ENCODE measurements at places on chromosomes 3 and 15.

- no peak for DNase-seq
Observed at GRCh38 chr3:32110233-32110760, 3.9 kb downstream of the GPD1L start.

- no peak for DNase-seq
Observed at GRCh38 chr3:59335338-59335737, 285.5 kb upstream of the CFAP20DC start.

DNA sequence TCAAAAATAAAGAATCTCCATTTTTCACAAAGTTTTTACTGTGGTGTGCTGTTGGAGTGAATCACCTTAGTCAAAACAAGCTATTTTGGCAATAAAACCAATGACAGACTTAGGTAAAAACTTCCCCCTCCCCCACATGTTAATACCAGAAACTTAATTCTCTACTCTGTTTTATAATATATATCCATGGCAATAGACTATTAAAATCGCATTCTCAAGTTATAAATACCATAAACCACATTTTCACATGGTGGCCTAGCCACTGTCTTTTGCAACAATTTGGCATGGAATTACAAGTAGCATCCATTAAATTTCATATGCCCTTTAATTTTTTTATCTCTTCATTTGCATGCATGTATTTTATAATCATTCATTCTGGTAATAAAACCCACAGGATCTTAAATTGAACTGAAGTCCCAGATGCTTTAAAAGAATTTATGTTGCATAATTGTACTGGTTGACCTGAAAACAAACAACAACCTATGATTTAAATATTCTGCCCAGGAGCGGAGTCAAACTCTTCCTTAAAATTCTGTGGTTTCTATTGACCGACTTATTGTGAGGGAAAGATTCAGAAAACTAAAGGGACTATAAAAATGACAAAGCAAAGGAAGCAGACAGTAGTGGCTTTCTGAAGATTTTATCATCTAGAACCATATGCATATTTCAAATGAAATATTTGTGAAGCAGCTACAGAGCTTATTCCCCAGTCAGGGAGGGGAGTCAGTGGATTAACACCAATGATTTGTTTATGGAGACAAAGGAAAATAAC is 229.0 kb upstream of the TBL1XR1 start:
- no peak for DNase-seq

- no peak for DNase-seq
Observed at GRCh38 chr3:81003008-81003645, 758.3 kb downstream of the GBE1 start.

DNA sequence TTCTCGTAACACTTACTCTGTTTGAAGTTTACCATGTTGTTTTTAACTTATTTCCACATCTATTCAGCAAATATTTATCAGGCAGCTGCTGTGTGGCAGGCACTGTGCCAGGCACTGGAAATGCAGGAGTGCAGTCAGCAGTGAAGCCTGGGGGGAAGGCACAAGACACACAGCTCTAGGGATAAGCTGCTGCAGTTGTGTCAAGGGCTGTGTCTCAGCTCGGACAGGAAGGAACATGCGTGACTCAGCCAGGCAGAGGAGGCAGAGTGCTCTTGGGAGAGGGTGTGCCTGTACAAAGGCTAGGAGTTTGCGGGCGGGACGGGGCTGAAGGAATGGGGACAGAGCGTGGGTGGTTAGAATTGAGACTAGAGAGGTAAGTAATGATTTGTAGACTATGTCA is 24.7 kb downstream of the LYSMD4 start:
- peak; percentile 5 for DNase-seq

GRCh38 chr3:131216330-131216729 is 165.2 kb upstream of the NUDT16 start:
- no peak for DNase-seq

DNA sequence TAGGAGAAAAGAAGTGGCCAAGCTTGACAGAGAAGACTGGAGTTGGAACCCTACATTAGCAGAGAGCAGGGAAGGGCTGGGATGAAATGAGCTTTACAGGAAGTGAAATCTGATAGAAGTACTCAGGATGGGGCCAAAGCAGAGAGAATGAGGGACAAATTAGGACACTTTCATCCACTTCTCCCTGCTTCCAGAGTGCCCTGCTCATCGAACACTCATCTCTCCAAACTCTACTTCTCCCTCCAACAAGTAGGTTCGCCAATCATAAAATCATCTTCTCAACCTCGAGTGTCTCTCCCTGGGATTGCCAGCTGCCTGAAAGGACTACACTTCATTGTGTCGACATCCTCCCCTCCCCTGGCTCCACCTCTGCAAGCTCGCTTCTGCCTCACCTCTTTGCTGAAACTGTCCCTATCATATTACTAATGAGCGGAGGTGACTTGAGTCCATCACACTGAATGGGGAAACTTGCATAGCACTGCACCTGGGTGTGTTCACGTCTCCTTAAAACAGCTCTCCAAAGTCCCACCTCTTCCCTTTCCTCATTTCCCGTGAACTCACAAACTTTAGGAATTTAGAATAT is 365.8 kb downstream of the FOXP1 start:
- no peak for DNase-seq

- DNase-seq: peak; percentile 38
Observed at GRCh38 chr3:14548321-14548729, 8.2 kb upstream of the GRIP2 start.

DNA sequence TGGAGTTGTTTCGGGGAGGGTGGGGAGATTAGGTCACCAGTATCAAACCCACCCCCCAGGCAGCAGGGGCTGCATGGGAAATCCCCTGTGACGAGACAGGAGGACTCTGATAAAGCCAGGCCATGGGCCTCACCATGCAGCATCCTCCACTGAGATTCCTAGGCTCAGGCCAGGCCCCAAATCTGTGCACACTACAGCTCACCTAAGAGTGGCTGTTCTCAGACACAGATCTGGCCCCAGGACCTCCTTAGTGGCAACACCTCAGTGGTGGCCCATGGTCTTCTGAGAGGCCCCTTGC is 29.0 kb downstream of the PXYLP1 start:
- no peak for DNase-seq

DNA sequence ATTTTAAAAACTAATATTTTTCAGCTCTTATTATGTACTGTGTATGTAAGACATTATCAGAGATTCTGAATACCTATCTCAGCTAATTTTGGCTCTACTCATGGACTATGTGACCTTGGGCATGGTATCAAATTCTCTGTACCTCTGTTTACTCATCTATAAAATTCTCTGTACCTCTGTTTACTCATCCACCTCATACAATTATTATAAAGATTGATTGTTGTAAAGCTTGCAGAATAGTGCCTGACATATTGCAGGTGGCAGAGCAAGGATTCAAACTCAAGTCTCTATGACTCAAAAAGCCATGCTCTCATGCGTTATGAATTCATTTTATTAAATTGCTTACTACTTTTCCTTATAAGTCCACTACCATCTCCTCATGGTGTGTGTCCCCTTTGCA is 151.9 kb upstream of the ARL6 start:
- no peak for DNase-seq

DNA sequence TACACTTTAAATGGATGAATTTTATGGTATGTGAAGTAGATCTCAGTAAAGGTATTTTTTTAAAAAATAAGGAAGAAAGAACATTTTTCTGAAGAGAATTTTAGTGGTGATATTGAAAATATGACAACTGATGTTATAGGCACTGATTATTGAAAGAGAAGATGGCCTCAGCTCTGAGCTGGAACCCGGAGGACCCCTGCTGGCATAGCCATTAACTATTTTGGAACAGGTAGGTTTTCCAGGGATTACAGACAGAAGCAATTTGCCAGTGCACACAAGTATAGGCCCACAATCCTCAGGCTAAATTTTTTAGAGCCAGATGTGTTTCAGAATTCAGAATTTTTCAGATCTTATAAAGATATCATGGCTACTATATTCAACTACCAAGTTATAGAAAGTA is 315.9 kb upstream of the GPR149 start:
- peak; percentile 21 for DNase-seq

- no peak for DNase-seq
Observed at GRCh38 chr3:127151992-127152650, 40.8 kb upstream of the PRR23E start.

- no peak for DNase-seq
Observed at GRCh38 chr15:71678191-71678590, 132.2 kb upstream of the NR2E3 start.

- no peak for DNase-seq
Observed at GRCh38 chr3:195150181-195151118, 120.5 kb downstream of the XXYLT1 start.

- DNase-seq: peak; percentile 88
Observed at GRCh38 chr15:81400640-81401236, 26.7 kb upstream of the TMC3 start.

DNA sequence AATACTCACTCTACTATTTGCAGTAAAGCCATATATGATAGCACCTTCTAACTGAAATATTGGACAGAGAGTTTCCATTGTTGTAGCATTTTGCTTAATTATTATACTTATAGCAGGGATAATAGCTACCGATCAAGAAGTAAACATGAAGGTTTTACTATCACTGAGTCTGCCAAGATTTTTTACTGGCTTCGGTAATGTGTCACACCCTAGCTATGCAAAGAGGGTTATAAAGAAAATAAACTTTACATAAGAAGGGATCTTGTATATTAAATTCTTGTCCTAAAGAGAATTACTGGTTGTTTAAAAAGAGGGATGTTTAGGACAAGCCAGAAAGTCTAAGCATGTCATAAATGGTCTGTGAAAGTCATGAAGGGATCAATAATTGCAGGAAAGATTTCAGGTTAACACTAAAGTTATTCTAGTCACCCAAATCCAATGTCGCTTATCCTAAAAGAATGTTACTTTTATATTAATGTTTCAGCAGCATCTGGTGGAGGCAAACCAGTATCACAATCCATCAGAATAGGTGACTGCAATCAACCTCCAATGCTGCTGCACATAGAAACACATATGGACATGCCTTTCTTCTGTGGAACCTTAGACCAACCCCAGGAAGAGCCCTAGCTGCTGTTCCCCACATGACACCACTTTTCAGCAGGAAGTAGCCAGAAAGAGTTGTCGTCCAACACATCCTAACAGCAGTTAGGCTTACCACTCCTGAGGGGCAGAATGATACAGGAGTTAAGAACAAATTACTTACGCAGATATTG is 62.7 kb upstream of the GK5 start:
- no peak for DNase-seq

DNA sequence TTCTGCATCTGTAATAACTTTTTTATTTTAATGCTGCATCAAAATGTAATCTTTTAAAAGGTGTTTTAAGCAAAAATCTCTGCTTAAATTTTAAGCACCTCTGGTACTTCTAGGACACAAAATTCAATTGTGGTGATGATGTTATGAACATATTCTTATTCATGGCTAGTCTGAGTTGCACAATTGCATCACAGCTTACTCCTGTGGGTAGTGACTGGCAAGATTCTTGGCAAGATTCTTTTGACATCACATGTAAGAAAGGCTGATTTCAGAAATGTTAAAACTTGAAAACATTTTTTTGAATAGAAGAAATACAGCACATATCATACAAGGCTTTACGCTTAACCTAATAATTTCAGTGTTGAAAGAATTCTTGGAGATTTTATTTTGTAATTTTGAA is 35.7 kb downstream of the IQCH start:
- peak; percentile 77 for DNase-seq

- no peak for DNase-seq
Observed at GRCh38 chr15:80590761-80591355, 104.3 kb upstream of the ABHD17C start.

GRCh38 chr15:65651831-65652749 is 30.4 kb downstream of the SLC24A1 start:
- DNase-seq: no peak

DNA sequence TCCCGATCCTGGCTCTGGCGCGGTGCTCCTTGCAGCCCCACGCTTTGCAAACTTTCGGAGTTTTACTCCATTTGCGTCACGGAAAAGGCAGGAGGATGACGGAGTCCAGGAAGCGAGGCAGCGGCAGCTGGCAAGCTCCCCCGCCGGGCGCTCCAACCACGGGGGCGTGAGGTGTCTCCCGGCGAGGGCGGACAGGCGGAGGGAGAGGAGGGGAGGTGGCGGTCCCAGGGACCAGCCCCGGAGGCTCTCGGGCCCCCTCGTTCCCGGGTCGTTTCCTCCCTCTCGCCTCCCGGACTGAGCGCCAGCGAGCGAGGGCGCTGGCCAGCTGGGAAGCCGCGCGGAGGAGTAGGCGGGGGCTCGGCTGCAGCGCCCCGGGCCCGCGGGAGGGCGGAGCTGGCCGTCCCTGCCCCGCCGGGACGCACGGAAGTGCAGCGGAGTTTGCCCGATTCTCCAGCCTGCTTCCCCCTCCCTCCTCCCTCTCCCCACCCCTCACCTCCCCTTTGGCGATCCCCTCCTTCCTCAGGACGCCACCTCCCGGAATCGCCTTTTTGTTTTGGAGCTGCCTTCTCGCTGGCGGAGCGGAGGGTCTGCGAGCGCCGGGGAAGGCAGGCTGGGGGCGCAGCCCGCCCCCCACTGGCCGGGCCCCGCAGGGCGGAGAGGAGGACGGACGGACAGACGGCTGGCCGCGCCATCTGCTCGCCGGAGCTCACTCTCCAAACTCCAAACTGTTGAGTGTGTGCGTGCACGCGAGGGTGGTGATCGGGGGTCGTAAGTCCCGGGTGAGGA is at the start of gene SNX33:
SNX33 (plus strand) TSS at position 543 of the 786 bp plus-strand sequence. CDS start 1,191 bp downstream, outside the sequence.
- peak; percentile 70 for DNase-seq

GRCh38 chr3:100480081-100480480 is 12.3 kb upstream of the TMEM45A start:
- no peak for DNase-seq

DNA sequence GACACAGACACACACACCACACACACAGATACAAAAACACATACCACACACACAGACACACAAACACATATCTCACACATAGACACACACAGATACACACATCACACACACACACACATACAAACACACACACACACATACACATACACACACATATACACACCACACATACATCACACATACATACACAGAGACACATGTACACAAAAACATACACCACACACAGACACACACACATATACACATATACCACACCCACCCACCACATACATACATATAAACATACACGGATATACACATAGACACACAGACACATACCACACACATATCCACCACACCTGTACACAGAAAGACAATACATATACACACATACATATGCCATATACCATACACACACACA is 66.7 kb downstream of the RASGRF1 start:
- DNase-seq: no peak

GRCh38 chr3:26962492-26963360 is 340.2 kb downstream of the LRRC3B start:
- no peak for DNase-seq

DNA sequence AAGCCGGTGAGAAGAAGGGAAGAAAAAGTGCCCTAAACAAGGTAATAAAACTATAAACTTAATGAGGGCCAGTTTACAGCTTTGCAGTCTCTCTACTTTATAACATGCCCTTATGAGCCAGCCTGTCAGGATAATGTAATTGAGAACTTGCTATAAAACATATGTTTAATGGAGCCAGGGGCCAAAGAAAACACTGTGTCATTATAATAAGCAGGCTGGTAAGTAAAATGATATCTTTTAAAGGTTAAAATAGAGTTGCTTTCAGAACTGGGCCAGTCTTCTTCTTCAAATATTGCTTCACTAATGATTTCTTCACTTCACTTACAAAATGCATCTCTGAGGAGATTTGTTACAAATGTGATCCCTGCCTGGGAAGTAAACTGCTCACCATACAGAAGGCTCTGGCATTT is 192.5 kb downstream of the SHOX2 start:
- DNase-seq: no peak

- no peak for DNase-seq
Observed at GRCh38 chr15:31300208-31300661, 26.4 kb upstream of the KLF13 start.

- no peak for DNase-seq
Observed at GRCh38 chr15:27479296-27480140, 508.5 kb downstream of the GABRG3 start.

All from trophoblast cell (in vitro differentiated cells and primary cell).